Cerebellar cortex (tissue), 1 donor: ENCODE measurements at places on chromosomes 12 and 14.

DNA sequence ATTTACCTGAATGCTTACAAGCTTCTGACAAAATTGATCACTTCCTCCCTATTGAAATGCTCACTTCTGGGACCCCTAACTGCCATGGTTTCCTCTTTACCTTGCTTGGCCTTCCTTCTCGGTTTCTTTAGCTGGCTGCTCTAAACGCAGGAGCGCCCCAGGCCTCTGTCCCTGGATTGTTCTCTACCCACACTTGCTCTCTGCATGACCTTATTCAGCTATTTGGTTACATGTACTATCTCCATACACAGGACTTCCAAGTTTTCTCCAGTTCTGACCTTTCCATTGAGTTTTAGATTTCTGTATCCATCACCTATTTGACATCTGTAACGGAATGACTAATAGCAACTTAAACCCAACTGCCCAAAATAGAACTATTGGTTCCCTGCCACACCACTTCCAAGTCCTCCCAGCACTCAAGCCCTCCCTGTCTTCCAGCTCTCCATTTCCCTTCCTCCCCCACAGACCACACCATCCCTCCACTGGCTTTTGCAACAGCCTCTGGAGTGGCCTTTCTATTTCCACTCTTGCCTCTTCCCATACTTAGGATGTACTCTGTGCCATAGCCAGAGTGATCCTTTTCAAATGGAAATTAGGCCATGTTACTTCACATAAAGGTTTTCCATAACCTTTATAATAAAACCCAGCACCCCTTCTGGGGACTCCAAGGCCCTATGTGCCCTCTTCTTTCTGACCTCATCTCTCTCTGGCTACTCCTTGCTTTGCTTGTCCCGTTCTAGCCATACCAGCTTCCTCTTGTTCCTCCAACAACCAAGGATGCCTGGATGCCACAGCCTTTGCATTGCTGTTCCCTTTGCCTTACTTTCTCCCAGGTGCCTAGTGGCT lies 202.2 kb downstream of the AEBP2 start:
- DNase-seq = no peak

DNA sequence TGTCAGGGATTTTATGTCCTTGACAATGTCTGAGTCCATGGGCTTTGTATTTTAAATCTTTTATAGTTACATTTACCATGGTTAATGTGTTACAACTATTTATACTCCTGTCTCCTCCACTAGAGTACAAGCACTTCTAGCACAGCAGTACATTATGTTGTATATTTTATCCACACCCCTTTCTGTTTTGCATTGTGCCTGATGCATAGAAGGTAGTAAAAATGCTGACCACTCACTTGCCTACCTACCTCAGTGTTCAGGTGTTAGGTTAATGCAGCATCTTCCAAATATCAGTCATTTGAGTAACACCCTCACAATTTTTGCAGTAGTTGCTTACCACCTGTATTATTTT lies 31.1 kb upstream of the SLC38A2 start:
- DNase-seq = no peak

DNA sequence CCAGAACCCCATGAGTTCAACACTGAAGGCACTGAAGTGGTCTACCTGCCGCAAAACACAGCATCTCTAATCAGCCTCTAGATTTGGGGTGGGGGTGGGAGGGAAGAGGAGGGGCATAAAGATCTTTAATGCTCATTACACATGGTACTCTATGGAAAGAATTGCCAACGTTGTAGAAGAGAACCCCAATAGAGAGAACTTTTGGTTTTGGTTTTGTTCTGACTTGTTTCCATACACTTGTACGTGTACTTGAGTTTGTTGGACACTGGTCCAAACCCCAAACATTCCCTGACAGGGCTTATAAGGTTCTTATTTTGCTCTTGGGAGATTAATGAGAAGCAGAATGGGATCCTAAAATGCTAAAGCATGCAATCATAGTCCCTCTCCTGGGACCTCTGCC lies 31.0 kb downstream of the GNPTAB start:
- DNase-seq = no peak

GRCh38 chr14:90281756-90282155 lies 25.4 kb downstream of the PSMC1 start:
- no peak for DNase-seq

- no peak for DNase-seq
These were observed 51.4 kb downstream of the RFX4 start for GRCh38 chr12:106634206-106634605.

DNA sequence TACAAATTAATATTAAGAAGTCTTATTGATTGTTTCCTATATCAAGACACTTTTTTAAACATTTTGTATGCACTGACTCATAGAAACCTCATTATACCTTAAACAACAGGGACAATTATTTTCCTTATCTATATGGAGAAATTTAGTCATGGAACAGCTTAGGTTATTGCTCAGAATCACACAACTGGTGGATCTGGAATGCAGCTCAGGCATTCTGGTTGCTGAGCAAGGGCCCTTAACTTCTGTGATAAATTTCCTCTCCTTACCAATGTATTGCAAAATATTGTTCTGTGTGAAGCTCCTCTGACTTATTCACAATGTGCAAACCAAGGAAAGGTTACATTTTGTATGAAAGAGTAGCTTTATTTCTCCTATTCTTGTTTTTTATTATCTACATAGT lies 817.8 kb downstream of the LRFN5 start:
- DNase-seq = no peak

- DNase-seq = no peak
These were observed 18.5 kb downstream of the BHLHE41 start for GRCh38 chr12:26106347-26106746.

- peak; percentile 13 for DNase-seq
These were observed 12.8 kb downstream of the STX2 start for GRCh38 chr12:130826151-130826801.

- DNase-seq = no peak
These were observed 449.5 kb downstream of the BCAT1 start for GRCh38 chr12:24499151-24500146.

- DNase-seq = no peak
These were observed 104.7 kb upstream of the VASH1 start for GRCh38 chr14:76656592-76656991.

GRCh38 chr14:58861586-58861985 lies 223.8 kb downstream of the DACT1 start:
- DNase-seq = no peak

GRCh38 chr14:94521375-94522114 lies 12.3 kb upstream of the SERPINA12 start:
- DNase-seq = no peak

DNA sequence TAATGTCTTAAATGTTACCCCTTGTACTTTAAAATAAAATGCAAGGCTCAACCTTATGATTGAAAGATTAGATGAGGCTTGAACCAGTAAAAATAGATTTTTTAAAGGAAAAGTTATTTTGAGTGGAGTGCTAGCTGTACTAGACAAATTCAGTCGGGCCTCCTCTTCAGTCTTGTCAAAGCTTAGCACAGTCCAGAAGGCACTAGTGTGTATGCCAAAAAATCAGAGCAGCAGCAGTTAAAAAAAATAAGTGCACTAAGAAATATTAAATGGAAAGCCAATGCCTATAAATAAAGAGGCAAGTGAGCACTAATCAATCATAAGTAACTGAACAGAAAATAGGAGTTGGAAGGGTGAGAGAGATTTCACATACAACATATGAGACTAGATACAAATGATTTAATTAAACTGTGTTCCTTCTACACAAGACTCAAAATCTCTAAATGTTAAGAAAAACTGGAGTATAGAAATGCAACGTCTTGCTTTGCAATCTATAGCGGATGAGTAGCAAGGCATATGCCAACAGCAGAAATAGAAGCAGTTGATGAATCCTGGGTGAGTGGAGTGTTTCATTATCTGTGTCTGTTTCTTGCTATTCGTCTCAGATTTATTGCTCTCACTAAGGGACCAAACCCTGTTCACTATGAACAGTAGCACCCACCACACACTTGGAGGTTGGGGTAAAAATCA lies 172.1 kb downstream of the ETNK1 start:
- no peak for DNase-seq

DNA sequence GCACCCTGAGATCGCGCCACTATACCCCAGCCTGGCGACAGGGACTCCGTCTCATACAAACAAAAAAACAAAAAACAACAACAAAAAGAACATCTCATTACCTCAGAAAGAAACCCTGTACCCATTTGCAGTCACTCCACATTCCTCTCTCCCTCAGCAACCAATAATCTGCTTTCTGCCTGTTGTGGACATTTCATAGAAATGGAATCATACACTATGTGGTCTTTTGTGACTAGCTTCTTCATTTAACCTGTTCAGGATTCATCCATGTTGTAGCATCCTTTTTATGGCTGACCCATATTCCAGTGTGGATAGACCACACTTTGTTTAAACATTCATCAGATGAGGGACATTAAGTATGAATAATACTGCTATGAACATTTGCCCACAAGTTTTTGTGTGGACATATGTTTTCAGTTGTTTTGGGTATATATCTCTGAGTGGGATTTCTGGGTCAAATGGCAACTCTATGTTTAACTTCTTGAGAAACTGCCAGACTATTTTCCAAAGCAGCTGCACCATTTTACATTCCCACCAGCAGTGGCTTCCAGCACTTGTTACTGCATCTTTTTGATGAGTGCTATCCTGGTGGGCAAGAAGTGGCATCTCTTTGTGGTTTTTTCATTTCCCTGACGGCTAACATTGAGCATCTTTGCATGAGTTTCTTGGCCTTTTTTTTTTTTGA lies 5.9 kb upstream of the RCOR1 start:
- no peak for DNase-seq

DNA sequence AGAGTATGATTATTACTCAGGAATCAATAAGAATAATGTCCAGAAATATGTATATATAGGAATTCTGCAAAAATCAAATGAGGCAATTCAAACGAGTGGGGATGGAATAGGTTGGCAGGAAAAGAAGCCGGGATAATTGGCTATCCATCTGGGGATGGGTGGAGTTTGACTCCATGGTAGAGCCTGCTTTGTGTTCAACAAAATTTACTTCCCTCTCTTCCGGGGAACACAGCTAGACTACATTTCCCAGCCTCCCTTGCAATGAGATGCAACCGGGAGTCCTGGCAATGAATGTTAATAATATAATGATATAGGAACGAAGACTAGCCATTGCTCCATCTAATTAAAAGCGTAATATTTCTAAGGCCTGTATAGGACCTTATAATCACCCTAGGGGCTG lies 146.6 kb downstream of the EFCAB11 start:
- no peak for DNase-seq

DNA sequence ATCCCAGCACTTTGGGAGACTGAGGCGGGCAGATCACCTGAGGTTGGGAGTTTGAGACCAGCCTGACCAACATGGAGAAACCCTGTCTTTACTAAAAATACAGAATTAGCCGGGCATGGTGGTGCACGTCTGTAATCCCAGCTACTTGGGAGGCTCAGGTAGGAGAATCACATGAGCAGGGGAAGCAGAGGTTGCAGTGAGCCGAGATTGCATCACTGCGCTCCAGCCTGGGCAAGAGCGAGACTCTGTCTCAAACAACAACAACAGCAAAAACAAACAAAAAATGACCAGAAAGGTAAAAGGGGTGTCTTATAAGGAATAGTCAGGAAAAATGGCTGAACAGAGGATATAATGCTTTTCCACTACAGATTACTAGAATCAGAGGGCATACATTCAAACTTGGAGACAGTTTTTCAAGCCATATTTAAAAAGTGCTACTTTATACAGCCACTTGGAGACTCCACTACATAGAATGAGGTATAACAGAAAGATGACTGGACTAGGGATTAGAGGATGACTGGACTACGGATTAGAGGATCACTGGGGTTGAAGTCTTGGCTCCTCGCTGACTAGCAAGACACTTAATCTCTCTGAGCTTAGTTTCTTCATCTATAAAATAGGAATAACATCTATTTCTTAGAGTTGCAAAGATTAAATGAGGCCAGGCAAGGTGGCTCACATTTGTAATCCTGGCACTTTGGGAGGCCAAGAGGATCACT lies 4.9 kb upstream of the CS start:
- no peak for DNase-seq

- DNase-seq = no peak
These were observed 109.5 kb downstream of the INSM2 start for GRCh38 chr14:35643513-35643912.

DNA sequence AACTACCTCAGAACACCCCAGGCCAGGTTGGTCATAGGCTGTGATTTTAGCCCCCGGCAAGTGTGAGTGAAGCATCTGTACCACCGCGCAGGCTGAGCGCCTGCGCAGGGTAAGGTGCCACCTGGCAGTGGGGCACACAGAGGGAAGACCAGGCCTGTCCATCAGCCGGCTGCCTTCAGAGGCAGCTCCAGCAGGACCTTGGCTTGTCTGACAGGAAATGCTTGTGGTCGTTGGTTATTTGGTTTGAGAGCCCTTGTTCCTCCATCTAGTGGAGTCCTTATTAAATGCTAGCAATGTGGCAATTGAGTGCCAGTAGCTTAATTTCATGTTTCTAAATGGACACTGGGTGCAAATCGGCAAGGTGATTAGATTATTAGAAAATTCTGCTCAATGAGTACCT lies 27.5 kb downstream of the SLC25A29 start:
- peak; percentile 52 for DNase-seq

DNA sequence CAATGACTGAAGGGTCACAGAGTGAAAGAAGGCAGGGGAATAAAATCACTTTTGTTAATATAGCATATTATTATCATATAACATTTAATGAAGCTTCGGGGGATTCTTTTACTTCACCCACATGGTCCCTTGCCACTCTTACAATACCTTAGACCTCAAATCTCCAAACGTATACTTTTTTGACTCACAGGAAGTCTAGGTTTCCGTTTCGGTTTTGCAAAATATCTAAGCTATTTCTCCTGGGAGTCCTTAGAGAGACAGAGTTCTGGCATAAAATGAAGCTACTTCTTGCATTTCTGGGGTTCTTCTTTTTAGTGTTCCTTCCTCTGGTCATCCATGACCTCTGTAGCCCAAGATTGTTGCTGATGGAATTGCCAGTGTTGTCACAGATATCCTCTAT lies 590.5 kb upstream of the ATP2B1 start:
- no peak for DNase-seq

GRCh38 chr14:50967790-50968189 lies 23.5 kb upstream of the PYGL start:
- no peak for DNase-seq

DNA sequence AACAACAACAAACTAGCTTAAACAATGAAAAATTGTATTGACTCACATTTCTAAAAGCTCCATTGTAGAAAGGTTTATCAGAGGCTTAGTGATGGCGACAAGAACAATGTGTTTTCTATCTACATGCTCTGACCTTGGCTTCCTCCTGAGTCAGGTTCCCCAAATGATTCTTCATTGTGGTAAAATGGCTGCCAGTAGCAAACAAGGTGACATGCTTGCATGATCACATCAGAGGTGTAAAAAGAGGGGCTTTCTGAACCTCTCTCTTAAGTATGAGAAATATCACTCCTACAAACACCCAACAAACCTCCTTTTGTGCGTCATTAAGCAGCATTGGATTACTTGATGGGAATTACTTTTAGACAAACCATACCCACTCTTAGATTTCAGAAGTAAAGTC lies 252.4 kb upstream of the SYT1 start:
- no peak for DNase-seq

- no peak for DNase-seq
These were observed 26.5 kb upstream of the PPP1R12A start for GRCh38 chr12:79961411-79961810.

DNA sequence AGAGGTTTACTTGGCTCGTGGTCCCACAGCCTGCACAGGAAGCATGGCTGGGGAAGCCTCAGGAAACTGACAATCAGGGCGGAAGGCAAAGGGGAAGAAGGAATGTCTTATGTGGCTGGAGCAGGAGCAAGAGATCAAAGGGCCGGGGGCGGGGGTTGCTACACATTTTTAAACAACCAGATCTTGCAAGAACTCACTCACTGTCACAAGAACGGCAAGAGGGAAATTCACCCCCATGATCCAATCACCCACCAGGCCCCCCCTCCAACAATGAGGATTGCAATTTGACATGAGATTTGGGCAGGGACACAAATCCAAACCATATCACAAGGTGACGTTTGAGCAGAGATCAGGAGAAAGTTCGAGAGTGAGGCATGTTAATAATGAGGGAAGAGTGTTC lies 163.7 kb upstream of the RPH3A start:
- DNase-seq = no peak
